ENCODE measurements at places on chromosomes 16 and 17. TPM values are rescaled to one million over a fixed set of nuclear protein-coding genes. Genes with fewer than 3 reads are reported as not detected.

DNA sequence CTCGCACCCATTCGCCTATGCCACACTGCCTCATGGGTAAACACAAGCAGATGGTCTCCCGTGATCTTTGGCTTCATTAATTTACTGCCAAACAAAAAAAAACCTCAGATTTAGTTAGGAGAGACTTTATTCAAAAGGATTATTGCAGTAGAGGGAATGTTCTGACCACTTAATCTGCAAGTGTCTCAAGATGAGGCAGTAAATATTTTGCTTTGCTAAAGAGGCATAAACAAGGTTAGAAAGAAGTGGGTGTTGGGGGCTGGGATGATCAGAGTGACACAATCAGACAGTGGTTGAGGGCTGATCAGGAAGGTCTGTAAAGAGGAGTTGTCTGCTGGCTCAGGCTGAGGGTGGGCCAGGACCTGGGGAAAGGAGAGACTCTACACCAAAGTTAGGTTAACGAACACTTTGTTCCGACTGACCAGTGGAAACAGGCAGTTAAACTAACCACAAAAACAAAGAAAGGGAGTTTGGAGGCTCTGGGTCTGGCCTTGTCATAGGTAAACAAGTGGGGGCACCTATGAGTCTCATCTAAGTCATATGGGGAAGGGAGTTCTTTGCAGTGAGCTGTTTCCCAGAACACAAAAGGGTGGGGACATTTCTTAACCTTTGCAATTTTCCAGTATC is 28.5 kb downstream of the HSD17B2 start:
- no peak for DNase-seq

DNA sequence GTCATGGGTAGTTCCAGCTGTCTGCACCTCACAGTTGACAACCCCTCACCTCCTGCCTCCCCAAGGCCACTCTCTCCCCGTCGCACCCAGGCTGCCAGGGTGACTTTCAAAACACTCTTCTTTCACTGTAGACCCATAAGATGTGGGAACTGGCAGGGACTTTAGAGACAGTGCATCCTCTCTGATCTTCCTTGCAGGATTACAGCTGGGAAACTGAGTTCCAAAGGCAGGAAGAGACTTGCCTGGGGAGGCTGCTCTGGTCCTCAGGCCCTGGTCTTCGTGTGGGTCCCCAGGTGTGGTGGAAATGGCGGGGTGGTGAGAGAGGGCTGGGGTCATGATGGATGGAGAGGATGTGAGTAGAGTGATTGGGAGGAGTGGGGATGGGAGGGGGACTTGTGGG is 21.9 kb upstream of the NKD1 start:
- no peak for DNase-seq

DNA sequence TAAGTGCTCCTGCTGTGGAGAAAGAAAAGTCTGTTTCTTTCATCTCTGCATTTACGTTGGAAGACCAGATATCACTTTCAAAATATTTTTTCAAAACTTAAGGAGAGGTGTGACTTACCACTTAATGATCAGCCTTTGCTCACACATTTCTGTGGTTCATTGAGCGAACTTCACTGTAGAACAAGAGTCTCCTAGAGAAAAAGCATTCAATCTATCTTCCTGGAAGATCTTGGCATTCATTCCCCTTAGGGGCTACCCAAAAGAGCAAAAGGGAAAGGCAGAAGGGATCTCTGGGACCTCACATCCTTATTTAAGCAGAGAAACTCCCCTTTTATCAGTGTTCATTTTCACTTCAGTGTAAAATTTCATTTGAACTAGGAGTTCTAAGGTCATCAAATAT is 61.2 kb downstream of the HS3ST3A1 start:
- DNase-seq: no peak

GRCh38 chr16:67016681-67017420 is 12.1 kb upstream of the CBFB start:
- no peak for DNase-seq

DNA sequence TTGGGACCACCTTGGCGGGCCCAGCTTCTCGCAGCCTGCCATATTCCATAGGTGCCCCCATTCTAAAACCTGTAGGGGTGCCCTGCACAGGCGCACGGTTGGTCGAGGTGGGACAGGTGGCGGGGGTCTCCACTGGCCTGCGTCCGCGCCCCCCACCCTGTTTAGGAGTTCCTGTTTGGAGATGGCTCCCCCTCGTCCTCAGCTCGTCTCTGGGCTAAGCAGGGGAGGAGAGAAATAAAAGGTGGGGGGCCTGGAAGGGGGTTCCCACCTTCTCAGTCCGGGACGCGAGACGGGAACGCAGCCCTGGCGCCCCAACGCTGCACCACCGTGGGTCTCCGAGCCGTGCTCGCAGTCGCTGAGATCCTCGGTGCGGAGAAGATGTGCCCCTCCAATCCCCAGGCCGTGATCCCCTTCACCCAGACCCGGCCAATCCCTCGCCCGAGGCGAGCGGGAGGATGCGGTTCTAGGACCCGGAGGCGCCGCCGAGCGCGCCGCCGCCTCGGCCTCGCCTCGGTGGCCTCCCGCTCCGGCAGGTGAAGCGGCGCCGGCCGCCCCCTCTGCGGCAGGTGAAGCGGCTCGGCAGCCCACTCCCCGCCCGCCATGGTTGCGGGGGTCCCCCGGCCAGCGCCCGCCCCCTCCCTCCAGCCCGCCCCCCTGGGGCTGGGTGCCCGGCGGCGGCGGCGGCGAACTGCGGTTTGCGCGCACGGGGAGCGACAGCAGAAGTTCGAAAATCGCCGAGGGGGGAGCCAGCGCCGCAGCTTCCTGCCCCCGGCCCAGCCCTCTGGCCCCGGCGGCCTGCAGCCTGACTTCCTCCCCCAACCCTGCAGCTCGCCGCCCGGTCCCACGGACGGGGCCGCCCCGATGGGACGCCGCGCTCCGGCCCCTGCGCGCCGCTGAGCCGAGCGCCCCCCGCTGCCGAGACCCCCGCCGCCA is at the start of gene FMNL1:
TSS of gene FMNL1 (plus strand) at position 805 of the 933 bp plus-strand sequence. CDS start 240 bp downstream, outside the sequence.
- DNase-seq: peak; percentile 69

DNA sequence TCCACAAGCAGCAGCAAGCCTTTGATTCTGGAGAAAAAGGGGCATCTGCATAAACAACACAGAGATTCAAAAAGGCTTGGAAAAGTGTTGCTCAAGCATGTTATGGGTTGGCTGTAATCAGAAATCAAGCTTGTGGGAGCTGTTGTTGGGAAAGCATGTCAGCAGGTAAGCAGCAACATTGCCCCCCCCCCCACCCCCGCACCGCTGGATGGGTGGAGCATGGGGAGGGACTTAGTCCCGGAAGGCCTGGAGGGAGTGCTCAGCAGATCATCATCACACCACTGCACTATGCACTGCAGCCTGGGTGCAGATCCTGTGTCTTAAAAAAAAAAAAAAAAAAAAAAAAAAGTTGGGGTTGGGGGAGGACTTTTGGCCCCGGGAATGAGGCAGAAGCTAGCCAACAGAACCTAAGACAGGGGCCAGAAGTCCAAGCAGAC is 16.8 kb upstream of the AKAP1 start:
- no peak for DNase-seq

DNA sequence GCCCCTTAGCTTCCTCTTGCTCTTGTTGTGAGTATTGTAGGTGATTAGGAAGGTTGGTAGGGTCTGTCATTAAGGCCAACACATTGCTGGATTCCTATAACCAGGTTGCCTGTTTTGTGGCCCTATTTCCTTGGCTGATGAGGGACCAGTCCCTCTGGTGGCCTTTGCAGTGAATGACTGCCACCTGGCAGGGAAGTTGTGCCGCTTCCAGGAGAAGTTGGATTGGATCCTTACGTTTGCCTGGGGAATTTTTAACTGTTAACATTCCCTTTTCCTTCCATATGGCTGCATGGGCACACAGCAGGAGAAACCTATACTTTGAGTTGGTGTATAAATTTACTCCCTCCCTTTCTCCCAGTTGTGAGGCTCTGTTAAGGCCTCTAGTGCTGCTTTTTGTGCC is 32.4 kb downstream of the LCMT1 start:
- DNase-seq: no peak

DNA sequence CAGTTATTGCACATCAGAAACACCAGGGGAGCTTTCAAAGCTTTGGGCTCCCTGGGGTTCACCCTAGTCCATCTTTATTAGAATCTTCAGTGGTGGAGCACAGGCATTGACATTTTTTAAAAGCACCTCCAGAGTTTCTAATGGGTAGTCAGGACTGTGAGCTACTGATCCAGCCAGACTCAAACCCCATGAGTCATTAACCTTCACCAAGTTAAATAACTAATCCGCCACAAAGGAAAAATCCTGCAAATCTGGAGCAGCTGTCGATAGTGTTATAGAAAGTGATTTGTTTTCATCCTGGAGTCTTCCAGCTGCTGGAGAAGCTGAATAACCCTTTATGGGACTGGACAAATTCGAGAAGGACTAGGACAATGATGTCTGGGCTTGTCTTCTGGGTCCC is 93.2 kb upstream of the PIRT start:
- no peak for DNase-seq

DNA sequence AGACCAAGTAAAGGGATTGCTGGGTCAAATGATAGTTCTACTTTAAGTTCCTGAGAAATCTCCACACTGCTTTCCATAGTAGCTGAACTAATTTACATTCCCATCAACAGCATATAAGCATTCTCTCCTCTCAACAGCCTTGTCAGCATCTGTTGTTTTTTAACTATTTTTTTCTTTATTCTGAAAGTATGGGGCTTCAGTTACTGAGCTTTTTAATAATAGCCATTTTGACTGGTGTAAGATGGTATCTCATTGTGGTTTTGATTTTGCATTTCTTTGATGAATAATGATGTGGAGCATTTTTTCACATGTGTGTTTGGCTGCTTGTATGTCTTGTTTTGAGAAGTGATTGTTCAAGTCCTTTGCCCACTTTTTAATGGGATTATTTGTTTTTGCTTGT is 2.5 kb downstream of the KRTAP2-2 start:
- DNase-seq: no peak

DNA sequence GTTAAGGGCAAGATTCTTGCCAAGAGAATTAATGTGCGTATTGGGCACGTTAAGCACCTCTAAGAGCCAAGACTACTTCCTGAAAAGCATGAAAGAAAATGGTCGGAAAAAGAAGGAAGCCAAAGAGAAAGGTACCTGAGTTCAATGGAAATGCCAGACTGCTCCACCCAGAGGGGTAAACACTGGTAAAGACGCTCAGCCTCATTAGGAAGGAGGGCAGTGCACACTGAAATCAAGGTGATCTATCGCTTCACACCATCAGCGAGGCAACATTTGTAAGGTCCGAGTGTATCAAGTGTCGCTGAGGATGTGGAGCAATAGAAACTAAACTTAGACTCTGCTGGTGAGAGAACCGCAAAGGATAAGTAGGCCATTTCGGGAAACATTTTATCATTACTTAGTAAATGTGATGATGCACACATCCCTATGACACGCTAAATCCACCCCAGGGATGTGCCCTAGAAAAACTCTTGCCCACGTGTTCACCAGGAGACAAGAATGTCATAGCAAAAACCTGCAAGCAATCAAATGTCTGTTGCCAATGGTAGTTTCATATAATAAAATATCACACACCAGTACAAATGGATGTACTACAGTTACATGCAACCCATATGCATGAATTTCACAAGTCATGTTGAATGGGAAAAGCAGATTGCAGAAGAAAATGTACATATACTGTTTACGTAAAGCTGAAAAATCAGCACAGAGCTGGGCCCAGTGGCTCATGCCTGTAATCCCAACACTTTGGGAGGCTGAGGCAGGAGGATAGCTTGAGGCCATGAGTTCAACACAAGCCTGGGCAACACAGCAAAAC is 23.6 kb downstream of the CNTROB start:
- no peak for DNase-seq

DNA sequence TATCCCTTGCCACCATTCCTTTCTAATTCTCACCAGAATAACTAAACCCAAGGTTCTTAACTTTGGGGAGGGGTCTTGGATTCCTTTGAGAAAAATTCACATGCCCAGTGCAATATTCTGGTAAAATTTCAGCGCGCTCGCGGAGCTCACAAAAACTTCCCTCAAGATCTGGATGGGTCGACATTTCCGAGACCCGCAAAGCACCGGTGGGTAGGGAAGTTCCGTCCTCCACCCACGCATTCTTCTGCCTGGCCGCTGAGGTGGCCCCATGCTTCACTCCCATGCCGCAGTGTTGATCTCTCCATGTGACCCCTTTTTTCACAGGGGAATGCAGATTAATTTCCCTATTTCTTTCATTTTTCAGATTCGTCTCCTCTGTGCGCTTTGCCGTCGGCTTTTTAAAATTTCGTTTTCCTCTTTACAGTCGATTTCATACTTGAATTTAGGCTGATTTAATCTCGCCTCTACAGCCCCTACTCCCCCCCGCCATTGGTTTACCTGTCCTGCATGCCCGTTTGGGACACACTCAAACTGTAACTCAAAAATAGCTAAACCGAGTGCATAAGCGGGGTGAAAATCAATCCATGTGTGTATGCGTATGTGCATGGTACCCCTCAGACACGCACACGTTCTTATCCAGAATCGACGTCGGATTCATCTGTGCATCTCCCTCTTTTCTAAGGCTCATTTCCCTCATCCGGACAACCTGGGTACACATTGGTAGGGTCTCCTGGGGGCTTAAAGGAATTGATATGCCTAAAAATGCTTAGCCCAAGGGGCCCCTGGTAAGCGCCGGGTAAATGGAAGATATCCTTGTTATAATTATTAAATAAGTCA is 1.4 kb upstream of the SP6 start:
- DNase-seq: no peak

- DNase-seq: no peak
These were observed 42.1 kb downstream of the GPRC5B start for GRCh38 chr16:19842426-19843157.

GRCh38 chr16:15846510-15846909 is 10.3 kb downstream of the MYH11 start:
- no peak for DNase-seq

DNA sequence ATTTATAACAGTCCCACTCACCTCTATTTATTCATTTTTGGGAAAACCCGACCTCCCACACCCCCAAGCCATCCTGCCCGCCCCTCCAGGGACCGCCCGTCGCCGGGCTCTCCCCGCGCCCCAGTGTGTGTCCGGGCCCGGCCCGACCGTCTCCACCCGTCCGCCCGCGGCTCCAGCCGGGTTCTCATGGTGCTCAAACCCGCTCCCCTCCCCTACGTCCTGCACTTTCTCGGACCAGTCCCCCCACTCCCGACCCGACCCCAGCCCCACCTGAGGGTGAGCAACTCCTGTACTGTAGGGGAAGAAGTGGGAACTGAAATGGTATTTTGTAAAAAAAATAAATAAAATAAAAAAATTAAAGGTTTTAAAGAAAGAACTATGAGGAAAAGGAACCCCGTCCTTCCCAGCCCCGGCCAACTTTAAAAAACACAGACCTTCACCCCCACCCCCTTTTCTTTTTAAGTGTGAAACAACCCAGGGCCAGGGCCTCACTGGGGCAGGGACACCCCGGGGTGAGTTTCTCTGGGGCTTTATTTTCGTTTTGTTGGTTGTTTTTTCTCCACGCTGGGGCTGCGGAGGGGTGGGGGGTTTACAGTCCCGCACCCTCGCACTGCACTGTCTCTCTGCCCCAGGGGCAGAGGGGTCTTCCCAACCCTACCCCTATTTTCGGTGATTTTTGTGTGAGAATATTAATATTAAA is 638 bp upstream of the TMEM88 start:
- DNase-seq: no peak

The RNF43 gene
- total RNA-seq: 0.47 TPM

The SPPL2C gene
- not detected for total RNA-seq

The FOXO3B gene
- 5.7 TPM for total RNA-seq

The PPM1E gene
- total RNA-seq: 0.03 TPM

The SLC16A13 gene
- 14.3 TPM for total RNA-seq
